ENCODE measurements at places on chromosomes 2 and 18. TPM values are rescaled to one million over a fixed set of nuclear protein-coding genes. Genes with fewer than 3 reads are reported as not detected.

DNA sequence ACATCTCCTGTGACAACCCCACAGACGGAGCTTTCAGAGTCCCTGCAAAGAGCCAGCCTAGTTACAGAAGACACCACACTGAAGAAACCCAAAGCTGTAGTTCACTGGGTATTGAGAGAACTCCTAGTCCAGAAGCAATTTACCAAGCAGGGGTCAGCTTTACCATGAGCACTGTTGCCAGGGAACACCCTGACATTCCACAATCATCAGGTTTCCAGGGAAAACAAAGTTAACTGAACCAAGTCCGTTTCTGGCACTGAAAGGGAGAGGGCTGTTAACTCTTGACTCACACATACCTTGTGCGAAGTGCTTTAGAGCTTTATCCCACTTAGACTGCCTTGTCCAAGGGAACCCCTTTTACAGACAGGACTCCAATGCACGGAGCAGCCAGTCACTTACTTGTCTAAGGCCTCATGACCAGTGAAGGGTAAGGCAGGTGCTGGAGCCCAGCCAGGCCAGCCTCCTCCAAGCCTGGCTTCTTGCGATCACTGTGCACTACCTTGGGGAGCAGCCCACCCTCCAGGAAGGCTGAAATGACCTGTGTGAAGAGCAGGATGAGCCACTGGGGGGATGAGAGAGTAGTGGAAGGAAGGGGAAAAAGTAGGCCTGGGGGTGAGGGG is 53.9 kb downstream of the REEP1 start:
- H3K27ac ChIP-seq = peak overlapping the region; percentile 87
- peaks cover 52% of the 10 kb centered on the region for H3K4me1 ChIP-seq
- DNase-seq = no peak
- H3K4me3 ChIP-seq = no peak overlapping the region
- no peaks in the 10 kb centered on the region for H3K36me3 ChIP-seq

GRCh38 chr2:193267496-193268002 is 1072.8 kb upstream of the TMEFF2 start:
- no peaks in the 10 kb centered on the region for H3K36me3 ChIP-seq
- DNase-seq = no peak
- H3K27ac ChIP-seq = no peak overlapping the region
- no peaks in the 10 kb centered on the region for H3K4me1 ChIP-seq

- H3K36me3 ChIP-seq = no peaks in the 10 kb centered on the region
- H3K27me3 ChIP-seq = no peaks in the 10 kb centered on the region
- H3K4me1 ChIP-seq = no peaks in the 10 kb centered on the region
- DNase-seq = peak; percentile 62
- no peak overlapping the region for H3K4me3 ChIP-seq
These were observed 10.9 kb upstream of the GPC1 start for GRCh38 chr2:240424341-240425235.

DNA sequence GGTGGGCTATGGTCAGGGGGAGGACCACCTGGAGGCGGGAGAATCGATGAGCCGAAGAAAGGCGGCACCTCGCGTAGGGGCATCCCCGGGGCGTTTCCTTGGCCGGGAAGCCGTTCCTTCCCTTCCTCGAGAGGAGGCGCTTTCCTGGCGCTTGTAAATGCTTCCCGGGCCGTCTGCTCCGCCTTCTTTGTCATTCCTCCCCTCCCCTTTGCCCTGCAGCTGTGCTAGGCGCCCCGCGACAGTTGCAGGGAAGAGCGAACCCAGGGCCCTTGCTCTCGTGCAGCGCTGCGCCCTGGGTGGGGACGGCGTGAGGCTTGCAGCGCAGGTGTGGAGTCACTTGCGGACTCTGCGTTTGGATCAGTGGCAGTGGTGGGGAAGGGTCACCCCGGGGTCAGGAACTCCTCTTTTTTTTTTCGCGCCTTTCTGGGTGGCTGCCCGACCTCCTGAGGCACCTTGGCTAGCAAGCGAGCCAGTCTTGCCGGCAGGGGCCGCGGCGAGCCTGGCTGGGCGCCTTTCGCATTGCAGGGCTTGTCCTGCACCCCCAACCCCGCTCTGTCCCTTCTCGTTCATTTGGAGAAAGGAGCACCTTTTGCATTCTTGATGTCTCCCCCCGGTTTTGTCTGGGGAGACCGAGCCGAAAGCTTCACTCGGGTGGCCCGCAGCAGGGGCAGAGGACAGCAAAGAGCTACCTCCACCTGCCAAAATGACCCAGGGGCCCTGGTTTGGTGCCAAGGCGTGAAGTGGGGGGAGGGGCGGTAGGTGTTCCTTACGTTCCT is 858 bp downstream of the KCNS3 start:
- no peaks in the 10 kb centered on the region for H3K36me3 ChIP-seq
- DNase-seq = peak; percentile 70
- H3K4me1 ChIP-seq = peaks cover 17% of the 10 kb centered on the region
- no peaks in the 10 kb centered on the region for H3K27me3 ChIP-seq
- peak overlapping the region; percentile 80 for H3K27ac ChIP-seq
- peak overlapping the region; percentile 91 for H3K4me3 ChIP-seq

GCKR gene
- not detected for total RNA-seq

All from psoas muscle (tissue), 8 donors.